A673 (cell line): ENCODE measurements at places on chromosomes 6 and 20. TPM values are rescaled to one million over a fixed set of nuclear protein-coding genes. Genes with fewer than 3 reads are reported as not detected.

GRCh38 chr20:44800391-44801046 is 9.8 kb downstream of the RIMS4 start:
- H3K27ac ChIP-seq, result no peak overlapping the region
- peaks cover 20% of the 10 kb centered on the region for H3K27me3 ChIP-seq
- no peaks in the 10 kb centered on the region for H3K36me3 ChIP-seq
- H3K4me3 ChIP-seq, result no peak overlapping the region

Gene JAG1
- 42.9 and 57.5 TPM in 2 replicates for total RNA-seq

DNA sequence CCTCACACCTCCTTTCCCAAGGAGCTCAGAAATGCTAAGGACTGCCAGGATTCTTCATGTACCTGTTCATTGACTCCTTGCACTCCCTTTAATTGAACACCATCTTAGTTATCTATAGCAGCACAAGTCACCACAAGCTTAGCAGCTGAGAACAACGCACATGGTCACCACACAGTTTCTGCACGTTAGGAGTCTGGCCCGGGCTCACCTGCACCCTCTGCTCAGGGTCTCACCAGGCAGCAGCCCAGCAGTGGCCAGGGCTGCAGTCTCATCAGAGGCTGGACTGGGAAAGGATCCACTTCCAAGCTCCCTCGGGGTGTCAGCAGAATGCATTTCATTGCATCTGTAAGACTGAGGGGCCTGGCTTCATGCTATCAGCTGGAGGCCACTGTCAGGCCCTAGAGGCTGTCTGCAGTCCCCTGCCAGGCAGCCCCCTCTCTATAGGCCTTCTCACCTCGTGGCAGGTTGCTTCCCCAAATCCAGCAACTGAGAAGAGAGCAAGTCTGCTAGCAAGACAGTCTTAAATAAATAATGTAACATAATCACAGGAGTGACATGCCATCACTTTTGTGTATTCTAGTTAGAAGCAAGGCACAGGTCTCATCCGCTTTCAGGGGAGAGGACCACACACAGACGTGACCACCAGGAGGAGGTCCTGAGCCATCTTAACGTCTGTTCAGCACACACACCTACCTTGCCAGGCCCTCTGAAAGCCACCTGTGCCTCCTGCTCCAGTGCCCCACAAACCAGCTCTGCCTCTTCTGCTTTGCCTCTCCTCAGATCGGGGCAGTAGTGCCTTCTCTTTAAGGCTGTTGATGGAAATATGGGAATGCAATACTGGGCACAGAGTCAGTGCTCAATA is 165.2 kb upstream of the CST7 start:
- H3K27ac ChIP-seq, result no peak overlapping the region
- DNase-seq, result no peak
- no peak overlapping the region for H3K4me3 ChIP-seq

GRCh38 chr6:16092990-16093389 is 35.9 kb upstream of the MYLIP start:
- no peak for DNase-seq
- H3K4me1 ChIP-seq, result no peaks in the 10 kb centered on the region
- H3K27me3 ChIP-seq, result no peaks in the 10 kb centered on the region
- no peak overlapping the region for H3K4me3 ChIP-seq
- H3K36me3 ChIP-seq, result no peaks in the 10 kb centered on the region

GRCh38 chr6:111721753-111722154 is 116.1 kb upstream of the TRAF3IP2 start:
- no peaks in the 10 kb centered on the region for H3K27me3 ChIP-seq
- no peak overlapping the region for H3K4me3 ChIP-seq
- H3K27ac ChIP-seq, result peak overlapping the region; percentile 2
- peak; percentile 64 for DNase-seq
- no peaks in the 10 kb centered on the region for H3K36me3 ChIP-seq

Gene TRIM26
- 38.6 and 41.3 TPM in 2 replicates for total RNA-seq

Gene TMEM30A
- total RNA-seq, result 54.2 and 63.9 TPM in 2 replicates

DNA sequence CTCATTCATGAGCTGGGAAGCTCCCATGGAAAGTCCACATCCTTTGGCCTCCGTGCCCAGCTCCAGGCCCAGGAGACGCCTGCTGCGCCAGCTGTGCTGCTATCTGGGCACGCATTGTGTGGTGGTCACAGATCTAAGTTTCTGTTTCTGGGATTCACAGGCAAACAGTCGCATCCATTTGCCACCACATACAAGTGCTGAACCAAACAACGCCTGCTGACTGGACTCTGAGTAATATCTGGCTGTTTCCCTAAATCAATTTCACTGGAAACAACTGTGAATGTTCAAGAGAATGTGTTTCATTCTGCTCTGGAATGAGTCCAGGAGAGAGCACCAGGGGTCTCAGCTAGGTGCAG is 45.5 kb downstream of the IRF4 start:
- H3K27me3 ChIP-seq, result peaks cover 4% of the 10 kb centered on the region
- no peak overlapping the region for H3K4me3 ChIP-seq
- no peaks in the 10 kb centered on the region for H3K36me3 ChIP-seq

- H3K4me3 ChIP-seq, result no peak overlapping the region
- H3K27me3 ChIP-seq, result no peaks in the 10 kb centered on the region
- peaks cover 70% of the 10 kb centered on the region for H3K36me3 ChIP-seq
- peaks cover 31% of the 10 kb centered on the region for H3K4me1 ChIP-seq
- no peak for DNase-seq
Measured at GRCh38 chr20:62888910-62889309, 27.3 kb upstream of the TCFL5 start.

- no peaks in the 10 kb centered on the region for H3K4me1 ChIP-seq
- H3K36me3 ChIP-seq, result no peaks in the 10 kb centered on the region
Measured at GRCh38 chr6:15793288-15793687, 130.5 kb upstream of the DTNBP1 start.

Gene HLA-DQA1
- total RNA-seq, result not detected in 2 replicates

GRCh38 chr6:145003145-145003544 is 718.0 kb downstream of the UTRN start:
- H3K4me3 ChIP-seq, result no peak overlapping the region
- H3K27ac ChIP-seq, result no peak overlapping the region
- no peaks in the 10 kb centered on the region for H3K27me3 ChIP-seq
- H3K4me1 ChIP-seq, result peaks cover 6% of the 10 kb centered on the region
- no peaks in the 10 kb centered on the region for H3K36me3 ChIP-seq

Gene DSN1
- total RNA-seq, result 40.8 and 42.4 TPM in 2 replicates

Gene OR2J3
- not detected in 2 replicates for total RNA-seq

Gene CALHM6
- not detected in 2 replicates for total RNA-seq

- no peak overlapping the region for H3K4me3 ChIP-seq
- no peaks in the 10 kb centered on the region for H3K4me1 ChIP-seq
- H3K27me3 ChIP-seq, result peaks cover 17% of the 10 kb centered on the region
- no peaks in the 10 kb centered on the region for H3K36me3 ChIP-seq
- no peak for DNase-seq
- H3K27ac ChIP-seq, result no peak overlapping the region
Measured at GRCh38 chr6:38750968-38751615, 36.0 kb downstream of the DNAH8 start.

Gene SPATA25
- total RNA-seq, result 1.9 and 2.0 TPM in 2 replicates

Gene TCF21
- total RNA-seq, result not detected in 2 replicates

Gene TCEA2
- 35.0 and 41.3 TPM in 2 replicates for total RNA-seq

Gene TFAP2D
- not detected in 2 replicates for total RNA-seq

DNA sequence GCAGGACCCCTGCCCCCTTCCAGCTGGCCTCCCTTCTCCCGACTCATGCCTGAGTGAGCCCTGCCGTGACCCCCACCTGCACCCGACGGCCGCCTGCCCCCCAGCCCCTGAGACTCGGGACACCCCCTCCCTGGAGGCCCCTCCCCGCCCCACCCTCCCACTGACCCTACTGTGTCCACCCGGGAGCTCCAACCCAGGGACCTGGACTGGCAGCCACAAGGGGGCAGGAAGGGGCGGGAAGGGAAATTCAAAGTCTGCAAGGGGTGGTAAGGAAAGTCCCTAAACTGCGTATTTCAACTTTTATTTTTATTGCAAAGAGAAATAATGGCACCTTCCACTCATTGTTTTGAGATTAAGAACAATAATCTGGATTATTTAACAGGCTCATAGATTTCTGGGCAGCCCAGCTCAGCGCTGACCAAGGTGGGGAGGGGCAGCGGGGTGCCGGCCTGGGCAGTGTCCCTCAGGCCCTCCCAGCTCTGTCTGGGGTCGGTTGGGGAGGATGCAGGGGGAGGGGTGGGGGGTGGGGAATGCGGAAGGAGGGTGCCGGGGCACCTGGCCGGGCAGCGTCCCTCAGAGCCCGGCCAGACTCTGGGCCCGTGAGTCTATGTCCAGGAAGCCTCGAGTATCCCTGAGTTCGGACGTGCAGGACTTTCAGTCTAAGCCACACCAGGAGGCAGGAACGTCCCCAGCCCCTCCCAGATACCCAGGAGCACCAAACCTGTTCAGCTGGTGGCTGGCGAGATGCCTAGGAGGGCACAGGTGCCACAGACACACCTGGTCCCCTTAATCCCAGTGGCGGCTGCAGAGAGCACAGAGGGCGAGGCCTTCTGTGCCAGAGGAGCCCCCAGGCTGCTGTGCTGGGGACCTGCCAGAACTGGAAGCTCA is 1.3 kb upstream of the PTK6 start:
- no peak overlapping the region for H3K4me3 ChIP-seq
- H3K36me3 ChIP-seq, result no peaks in the 10 kb centered on the region
- no peak overlapping the region for H3K27ac ChIP-seq
- DNase-seq, result no peak

Gene IL17A
- not detected in 2 replicates for total RNA-seq

Gene DNAH8
- not detected in 2 replicates for total RNA-seq

Gene VIP
- not detected in 2 replicates for total RNA-seq

Gene DDX43
- not detected in 2 replicates for total RNA-seq

DNA sequence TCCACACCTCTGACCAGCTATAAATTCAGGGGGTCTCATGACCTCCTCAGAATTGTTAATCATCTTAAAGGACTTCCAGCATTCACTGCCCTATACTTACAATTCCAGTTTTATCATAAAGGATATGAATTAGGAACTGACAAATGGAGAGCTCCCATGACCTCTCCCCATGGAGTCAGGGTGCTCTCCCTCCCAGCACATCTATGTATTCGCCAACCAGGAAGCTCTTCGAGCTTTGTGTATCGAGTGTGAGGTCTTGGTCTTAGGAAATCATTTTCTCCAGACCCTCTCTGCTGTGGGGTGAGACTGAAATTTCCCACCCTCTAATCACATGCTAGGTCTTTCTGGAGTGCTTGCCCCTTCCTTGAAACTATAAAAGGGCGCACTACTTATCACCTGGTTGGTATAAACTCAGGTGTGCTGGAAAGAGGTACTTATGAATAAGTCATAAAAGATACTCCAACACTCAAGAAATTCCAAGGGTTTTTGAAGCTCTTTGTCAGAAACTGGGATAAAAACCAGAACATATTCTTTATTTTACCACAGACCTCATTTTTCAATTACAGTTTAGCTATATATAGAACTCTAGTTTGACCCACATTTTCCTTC is 238.4 kb upstream of the OPRM1 start:
- no peaks in the 10 kb centered on the region for H3K4me1 ChIP-seq
- no peaks in the 10 kb centered on the region for H3K36me3 ChIP-seq

GRCh38 chr20:57317789-57318371 is 11.7 kb upstream of the SPO11 start:
- no peak overlapping the region for H3K4me3 ChIP-seq
- H3K4me1 ChIP-seq, result no peaks in the 10 kb centered on the region
- no peak overlapping the region for H3K27ac ChIP-seq
- H3K36me3 ChIP-seq, result no peaks in the 10 kb centered on the region
- peaks cover 27% of the 10 kb centered on the region for H3K27me3 ChIP-seq
- DNase-seq, result no peak

Gene WFDC10A
- not detected in 2 replicates for total RNA-seq

Gene MRPL18
- 94.6 and 101 TPM in 2 replicates for total RNA-seq

Gene MEI4
- total RNA-seq, result not detected in 2 replicates

DNA sequence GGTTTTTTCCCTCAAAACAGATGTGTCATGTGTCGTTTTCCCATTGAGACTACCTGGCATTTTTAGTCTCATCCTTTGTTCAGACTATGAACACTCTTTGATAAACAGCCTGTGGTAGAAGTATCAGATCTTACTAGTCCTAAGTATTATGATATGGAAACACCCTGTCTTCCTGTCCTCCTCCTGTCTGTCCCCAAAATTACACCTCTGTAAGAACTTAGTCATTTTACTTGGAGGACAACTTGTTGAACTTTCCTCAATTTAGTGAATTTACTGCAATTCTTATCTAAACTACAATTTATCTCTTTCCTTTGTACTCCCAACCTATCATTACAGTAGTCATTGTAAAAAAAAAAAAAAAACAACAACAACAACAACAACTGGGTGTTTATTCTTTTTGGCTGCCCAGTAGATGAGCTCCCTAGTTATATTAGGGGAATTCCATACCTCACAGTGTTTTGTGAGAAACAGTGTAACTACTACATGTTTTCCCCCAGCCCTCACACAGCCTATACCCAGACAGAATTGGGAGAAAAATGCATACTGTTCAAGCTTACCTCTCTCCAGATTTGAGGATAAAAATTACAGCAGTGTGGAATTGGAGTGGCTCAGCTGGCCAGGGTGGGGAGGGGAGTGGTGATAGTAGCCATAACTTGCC is 18.5 kb upstream of the ERVFRD-1 start:
- no peaks in the 10 kb centered on the region for H3K4me1 ChIP-seq
- H3K27ac ChIP-seq, result no peak overlapping the region
- H3K27me3 ChIP-seq, result no peaks in the 10 kb centered on the region
- H3K36me3 ChIP-seq, result no peaks in the 10 kb centered on the region
- DNase-seq, result no peak

GRCh38 chr6:142374091-142374770 is 72.4 kb downstream of the ADGRG6 start:
- no peaks in the 10 kb centered on the region for H3K36me3 ChIP-seq
- no peak overlapping the region for H3K4me3 ChIP-seq
- DNase-seq, result no peak
- no peak overlapping the region for H3K27ac ChIP-seq
- H3K27me3 ChIP-seq, result no peaks in the 10 kb centered on the region
- H3K4me1 ChIP-seq, result peaks cover 33% of the 10 kb centered on the region

DNA sequence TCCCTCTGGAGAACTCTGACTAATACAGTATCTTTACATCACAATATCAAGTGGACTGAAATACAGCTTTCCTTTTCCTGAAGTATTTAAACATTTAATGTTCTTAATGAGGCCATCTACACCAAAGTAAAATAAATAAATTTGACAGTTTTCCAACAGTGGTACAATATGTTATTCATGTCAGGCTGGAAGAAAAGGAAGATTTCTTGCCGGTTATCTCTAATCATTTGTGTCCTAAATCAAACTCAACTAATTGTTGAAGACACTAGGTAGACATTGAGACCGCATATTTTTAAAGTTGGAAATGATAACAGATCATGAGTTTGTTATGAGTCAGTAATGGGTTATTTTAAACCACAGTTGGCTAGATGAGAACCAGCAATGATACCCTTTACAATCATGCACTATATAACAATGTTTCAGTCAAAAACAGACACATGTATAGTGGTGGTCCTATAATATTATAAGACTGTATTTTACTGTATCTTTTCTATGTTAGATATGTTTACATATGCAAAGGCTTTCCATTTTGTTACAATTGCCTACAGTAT is 241.6 kb downstream of the LMBRD1 start:
- DNase-seq, result no peak
- no peaks in the 10 kb centered on the region for H3K36me3 ChIP-seq
- H3K27ac ChIP-seq, result no peak overlapping the region
- H3K27me3 ChIP-seq, result no peaks in the 10 kb centered on the region
- no peaks in the 10 kb centered on the region for H3K4me1 ChIP-seq

Gene GMEB2
- 12.8 and 14.2 TPM in 2 replicates for total RNA-seq

DNA sequence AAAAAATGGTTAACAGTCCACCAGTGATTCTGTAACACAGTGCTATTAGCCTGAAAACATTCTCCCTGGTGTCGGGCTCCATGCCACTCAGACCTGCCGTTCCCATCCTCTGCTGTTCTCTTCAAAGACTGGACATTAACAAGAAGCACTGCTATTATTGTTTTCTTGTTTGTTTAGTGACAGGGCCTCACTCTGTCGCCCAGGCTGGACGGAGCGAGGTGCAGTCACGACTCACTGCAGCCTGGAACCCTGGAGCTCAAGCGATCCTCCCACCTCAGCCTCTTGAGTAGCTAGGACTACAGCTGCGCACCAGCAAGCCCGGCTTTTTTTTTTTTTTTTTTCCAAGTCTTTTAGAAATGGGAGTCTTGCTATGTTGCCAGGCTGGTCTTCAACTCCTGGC is 9.6 kb downstream of the RMND1 start:
- no peak for DNase-seq
- peaks cover 8% of the 10 kb centered on the region for H3K36me3 ChIP-seq
- no peak overlapping the region for H3K4me3 ChIP-seq
- no peak overlapping the region for H3K27ac ChIP-seq
